ENCODE measurements at places on chromosomes 2 and 18.
A peak's percentile ranks its signal among the peaks of the same experiment; 100 is the strongest.

DNA sequence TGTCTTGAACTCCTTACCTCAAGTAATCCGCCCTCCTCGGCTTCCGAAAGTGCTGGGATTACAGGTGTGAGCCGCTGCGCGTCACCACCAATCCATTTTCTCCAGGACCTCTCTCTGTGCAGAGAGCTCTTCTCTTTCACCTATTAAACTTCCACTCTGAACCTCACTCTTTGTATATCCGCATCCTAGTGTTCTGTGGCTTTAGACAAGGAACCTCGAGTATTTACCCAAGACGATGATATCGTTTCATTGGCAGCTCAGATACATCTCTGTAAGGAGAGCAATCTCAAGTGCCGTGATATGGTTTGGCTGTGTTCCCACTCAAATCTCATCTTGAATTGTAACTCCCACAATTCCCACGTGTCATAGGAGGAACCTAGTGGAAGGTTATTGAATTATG is 15.1 kb upstream of the WDR33 start:
- DNase-seq: no peak

DNA sequence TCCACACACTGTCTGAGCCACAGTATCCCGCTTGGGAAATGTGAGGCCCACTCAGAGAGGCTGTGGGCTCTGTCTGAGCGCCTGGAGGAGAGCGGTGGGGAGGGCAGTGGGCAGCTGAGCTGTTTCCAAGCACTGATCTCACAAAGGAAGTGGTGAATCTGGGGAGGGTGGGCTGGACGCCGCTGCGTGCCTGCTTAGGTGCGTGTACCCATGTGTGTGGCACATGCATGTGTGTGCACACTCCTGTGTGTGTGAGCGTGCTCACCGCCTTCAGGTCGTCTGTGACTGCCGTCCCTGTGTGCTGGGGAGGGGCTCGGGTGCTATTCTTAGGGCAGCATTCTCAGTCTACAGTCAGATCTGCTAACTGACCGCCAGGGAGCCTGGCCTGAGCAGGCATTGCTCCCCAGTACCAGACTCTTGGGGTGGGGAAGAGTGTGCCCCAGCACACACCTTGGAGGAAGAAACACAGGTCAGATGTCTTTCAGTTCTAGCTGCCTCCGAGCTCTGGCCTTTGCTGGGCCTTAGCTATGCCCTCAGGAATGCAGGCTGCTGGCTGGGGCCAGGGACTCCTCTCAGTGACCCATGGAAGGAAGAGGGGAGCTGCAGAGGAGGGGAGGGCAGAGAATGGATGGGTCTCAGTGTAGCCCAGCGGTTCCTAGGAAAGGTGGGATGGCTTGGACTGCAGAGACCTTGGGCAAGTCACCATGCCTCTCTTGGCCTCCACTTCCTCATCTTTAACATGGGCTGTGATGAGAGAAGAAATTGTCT is 31.4 kb downstream of the KCNIP3 start:
- DNase-seq: no peak

- DNase-seq: no peak
Measured at GRCh38 chr2:236508466-236508865, 61.2 kb upstream of the ACKR3 start.

GRCh38 chr18:33184175-33184574 is 256.3 kb downstream of the CCDC178 start:
- DNase-seq: no peak

GRCh38 chr2:12419803-12420202 is 296.9 kb upstream of the TRIB2 start:
- DNase-seq: no peak

DNA sequence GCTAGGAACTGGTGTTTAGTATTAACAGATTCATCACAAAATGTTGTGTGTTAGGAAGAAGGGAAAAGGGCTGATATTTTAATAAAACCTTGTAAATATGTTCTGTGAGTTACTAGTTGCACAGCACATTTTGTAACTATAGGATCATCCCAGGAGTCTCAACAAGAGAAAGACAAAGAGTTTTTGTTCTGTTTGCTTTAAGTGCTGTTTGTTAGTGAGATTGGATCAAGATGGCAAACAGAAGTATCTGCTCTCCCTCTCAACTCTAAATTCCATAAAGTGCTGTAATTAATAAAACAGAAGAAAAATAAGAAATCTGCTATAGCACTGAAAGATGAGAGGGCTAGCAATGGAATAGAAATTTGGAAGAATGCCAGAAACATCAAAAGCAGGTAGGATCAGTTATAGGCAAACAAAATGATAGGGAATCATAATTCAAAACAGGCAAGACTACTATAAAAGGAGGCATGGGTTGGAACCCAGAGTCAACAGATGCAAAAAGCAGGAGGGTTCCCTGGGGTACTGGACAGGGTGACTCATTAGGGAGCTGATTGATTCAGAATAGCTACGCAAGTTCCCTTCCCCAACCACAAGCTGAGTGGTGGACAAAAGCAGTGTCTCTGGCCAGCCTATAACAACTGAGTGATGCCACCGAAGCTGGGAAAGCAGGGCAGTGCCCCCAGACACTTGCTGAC is 75.8 kb downstream of the DYNC1I2 start:
- DNase-seq: no peak

GRCh38 chr2:3778851-3779495 is 75.6 kb downstream of the DCDC2C start:
- no peak for DNase-seq

DNA sequence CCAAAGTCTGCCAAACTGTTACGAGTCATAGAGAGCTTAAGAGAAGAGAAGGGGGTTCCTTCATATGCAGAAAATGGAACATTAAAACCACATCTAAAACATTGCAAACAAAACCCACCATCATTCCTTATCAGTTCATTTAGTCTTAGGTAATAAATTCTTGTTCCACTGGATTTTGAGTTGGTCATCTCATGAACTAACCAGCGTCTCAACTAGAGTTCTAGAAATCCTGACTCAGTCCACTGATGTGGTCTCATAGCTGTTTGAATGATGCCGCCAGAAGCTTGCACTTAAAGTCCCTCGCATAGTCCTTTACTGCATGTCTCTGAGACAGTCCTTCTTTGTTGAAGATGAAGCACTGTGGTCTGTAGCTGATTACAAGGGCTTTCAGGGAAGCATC is 15.0 kb upstream of the CAB39 start:
- no peak for DNase-seq

DNA sequence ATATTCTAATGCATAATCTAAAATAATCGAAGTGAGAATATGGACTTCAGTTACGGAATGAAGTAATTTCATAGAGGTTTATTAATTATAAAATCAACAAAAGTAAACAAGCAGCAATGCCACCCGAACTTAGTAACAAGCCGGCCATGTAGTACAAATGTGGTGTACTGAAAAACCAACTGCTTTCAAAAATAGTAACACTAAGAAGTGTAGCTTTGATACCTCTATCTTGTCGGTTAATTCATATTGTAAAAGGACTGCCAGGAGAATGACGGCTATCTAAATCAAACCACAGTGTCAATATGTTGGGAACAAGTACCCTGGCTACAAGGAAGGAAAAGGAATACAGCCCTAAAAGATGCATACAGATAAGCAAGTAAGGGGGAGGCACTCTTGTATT is 48.5 kb downstream of the WDR33 start:
- no peak for DNase-seq

- DNase-seq: no peak
Measured at GRCh38 chr18:11251891-11252270, 102.5 kb upstream of the PIEZO2 start.

DNA sequence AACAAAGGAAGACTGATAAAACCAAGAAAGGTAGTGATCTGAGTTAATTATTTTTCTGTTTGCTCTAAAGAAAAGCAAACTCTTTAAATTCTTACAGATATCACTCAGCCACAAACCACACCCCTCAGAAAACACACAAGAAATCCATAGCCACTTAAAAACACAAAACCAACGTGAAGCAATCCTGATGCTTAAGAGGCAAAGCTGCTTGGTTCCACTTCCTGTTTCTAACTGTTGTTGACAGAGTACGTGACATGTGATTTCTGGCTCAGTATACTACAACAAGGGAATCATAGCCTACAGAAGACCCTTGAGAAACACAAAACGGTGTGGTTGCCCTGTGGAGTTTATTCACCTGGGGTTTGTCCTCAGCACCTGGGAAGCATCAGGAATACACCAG is 240.9 kb upstream of the APCDD1 start:
- DNase-seq: no peak

GRCh38 chr18:26091047-26091630 is 726 bp upstream of the SS18 start:
- DNase-seq: no peak

GRCh38 chr18:13216092-13216582 is 2.4 kb upstream of the LDLRAD4 start:
- DNase-seq: peak; percentile 40

DNA sequence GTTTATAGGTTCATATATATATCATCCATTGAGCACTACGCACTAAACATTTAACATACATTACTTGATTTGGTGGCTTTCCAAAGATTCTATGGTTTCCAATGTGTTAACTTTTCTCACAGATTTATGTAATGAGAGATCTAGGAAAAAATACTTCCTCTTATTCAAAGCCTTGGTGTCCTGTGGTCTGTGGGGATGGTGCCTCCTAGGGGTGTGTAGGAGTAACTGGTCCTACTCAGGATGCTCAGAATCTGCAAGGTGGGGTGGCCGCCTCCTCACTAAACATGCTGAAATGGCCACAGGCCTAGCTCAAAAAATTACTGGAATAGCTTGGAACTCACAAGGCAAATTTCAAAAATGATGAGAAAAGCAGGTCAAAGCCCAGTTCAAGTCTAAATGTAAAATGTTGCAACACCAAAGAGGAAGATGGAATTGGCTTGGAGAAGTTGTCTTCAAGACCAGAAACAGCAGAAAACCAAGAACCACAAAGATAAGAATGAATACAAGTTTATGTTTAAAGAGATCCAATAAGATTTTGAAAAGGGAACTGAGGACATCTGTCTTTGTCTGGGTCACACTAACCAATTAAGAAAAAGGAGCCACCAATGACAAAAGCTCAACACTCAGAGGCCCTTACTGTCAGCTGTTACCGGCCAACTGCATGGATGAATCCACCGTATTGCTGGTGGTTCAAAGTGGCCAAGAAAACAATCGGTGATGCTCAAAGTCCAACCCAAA is 11.5 kb downstream of the GPR55 start:
- DNase-seq: no peak

All from activated T-cell treated with anti-CD3 and anti-CD28 coated beads for 24 hours (primary cell).